ENCODE measurements at places on chromosomes 12 and 14.

DNA sequence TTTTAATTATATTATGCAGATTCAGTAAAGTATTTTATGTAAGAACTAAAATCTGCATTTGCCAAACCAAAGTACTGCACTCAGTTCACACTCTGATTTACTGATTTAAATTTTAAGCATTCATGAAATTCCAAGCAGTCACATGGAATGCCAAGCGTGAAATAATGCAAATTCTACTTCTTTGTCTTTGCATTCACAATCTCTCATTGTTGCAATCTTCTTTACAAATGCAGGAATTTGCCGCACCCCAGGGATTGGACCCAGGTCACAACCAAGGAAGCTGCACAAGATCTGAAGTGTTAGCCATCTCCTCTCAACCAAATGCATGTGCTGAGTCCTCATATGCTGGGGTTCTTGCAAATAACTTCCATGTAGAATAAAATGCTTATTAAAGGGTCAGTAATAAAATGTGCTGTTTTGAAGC, 71.9 kb downstream of the TUNAR start:
- DNase-seq: no peak

GRCh38 chr12:132450418-132451171, 39.4 kb upstream of the FBRSL1 start:
- no peak for DNase-seq

GRCh38 chr12:103382119-103382518, 113.6 kb downstream of the C12orf42 start:
- no peak for DNase-seq

- no peak for DNase-seq
Observed at GRCh38 chr12:43066471-43066870, 476.9 kb upstream of the PRICKLE1 start.
